ENCODE measurements at places on chromosomes 2 and 18. TPM values are rescaled to one million over a fixed set of nuclear protein-coding genes. Genes with fewer than 3 reads are reported as not detected.

The ERBB4 gene
- total RNA-seq, result 0.17 TPM

The MEP1B gene
- 0.17 TPM for total RNA-seq

The ZNF407 gene
- 15.2 TPM for total RNA-seq

The VIL1 gene
- not detected for total RNA-seq

The COL4A3 gene
- total RNA-seq, result 0.17 TPM
